Posterior vena cava (tissue), 2 donors: ENCODE measurements at places on chromosomes 12 and 14. TPM values are rescaled to one million over a fixed set of nuclear protein-coding genes. Genes with fewer than 3 reads are reported as not detected.
A peak's percentile ranks its signal among the peaks of the same experiment; 100 is the strongest.

CS gene
- 109 TPM for total RNA-seq

DNA sequence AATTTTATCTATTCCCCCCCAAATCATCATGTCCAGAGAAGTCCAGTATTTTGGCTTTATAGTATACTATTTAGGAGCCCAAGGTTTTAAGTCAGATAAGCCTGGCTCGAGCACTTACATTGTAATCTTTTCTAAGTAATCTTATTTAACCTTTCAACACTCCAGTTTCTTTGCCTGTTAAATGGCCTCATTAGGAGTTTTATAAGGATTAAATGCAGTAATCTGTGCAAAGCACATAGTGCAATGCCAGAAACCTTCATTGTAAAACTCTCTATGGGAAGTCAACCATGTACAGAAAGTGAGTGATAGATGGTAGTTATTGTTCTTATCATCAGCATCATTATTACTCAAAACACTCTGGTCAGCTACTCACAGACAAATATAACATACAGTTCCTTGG is 1330.4 kb downstream of the SLC16A7 start:
- no peak for DNase-seq

RERG gene
- 98.8 TPM for total RNA-seq

DNA sequence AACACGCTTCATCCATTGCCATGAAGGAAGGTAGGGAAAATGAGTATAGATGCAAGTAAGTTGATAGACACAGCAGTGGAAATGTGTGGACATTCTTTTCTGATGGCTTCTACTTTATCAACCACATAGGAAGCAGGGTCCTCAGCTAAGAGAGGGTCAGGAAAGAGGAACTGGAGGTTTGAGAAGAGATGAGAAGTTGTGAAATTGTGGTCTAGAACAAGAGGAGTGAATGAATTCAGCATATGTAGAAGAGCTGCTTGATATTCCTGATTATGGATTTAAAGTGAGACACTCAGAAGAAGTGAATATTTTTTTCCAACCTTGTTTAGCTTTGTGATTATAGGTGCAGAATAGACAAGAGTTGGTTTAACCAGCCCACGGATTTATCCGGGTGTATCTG is 128.5 kb downstream of the SLC15A5 start:
- no peak for DNase-seq

GRCh38 chr12:64036414-64036813 is 185.7 kb downstream of the KICS2 start:
- no peak for DNase-seq

DYRK2 gene
- 47.8 TPM for total RNA-seq

DNA sequence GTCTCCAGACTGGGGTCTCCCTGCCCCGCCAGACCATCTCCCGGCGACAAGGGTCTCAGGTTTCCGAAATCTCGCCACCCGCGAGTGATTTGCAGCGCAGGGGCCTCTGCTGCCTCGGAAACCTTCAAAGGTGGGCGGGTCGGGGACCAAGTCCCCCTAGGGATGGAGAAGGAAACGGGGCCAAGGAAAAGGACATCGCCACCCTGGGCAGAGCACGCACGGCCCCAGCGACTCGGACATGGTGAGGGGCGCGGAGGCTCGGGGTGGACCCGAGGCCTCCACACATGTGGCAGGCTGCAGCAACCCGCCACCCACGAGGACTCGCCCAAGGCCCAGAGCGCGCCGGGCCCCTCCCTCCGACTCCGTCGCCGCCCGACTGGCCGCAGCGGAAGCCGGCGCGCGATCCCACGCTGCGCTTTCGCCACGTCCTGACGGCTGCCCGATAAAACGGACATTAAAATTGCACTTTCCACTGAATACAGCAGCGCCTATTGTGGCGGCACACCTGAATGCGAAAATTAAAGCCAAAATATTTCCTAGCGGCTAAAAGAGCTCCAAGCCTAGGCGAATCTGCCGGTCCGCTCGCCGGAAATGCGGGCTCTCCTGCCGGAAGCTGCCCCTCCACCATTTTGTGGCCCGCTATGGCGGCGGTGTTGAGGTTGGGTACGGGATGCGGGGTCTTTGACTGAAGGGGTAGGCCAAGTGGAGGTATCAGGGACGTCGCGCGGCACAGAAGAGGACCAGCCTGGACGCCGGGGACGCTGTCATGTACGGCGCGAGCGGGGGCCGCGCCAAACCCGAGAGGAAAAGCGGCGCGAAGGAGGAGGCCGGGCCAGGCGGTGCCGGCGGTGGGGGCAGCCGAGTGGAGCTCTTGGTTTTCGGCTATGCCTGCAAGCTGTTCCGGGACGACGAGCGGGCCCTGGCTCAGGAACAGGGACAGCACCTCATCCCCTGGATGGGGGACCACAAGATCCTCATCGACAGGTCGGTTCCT is at the start of gene SFSWAP:
SFSWAP (plus strand) TSS at position 627 of the 994 bp plus-strand sequence; CDS start at position 767, 140 bp downstream.
- peak; percentile 92 for DNase-seq

PDE3A gene
- total RNA-seq: 52.8 TPM

TCL1B gene
- not detected for total RNA-seq

GRCh38 chr12:122013791-122014590 is 7.7 kb upstream of the BCL7A start:
- no peak for DNase-seq

- no peak for DNase-seq
Observed at GRCh38 chr14:106792543-106792942, 1266.2 kb downstream of the TMEM121 start.

DNA sequence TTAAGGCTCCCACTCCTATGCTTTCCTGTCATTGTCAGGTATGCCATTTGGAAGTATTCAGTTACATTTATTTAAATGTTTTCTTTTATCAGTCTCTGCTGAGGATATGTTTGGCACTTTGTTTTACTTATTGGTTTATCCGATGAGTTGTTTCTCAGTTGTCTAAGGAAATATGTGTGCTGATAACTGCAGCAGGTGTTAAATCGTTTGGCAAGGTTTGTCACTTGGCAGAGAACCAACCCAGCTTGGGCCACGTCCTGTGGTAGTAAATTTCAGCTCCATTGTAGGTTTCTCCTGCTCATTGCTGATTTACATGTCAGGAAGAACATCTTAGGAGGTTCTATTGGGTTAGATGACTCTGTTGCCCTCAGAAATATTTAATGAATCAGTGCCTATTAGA is 22.0 kb upstream of the MGST1 start:
- no peak for DNase-seq

GRCh38 chr14:21070083-21070609 is at the start of gene ARHGEF40:
Gene ARHGEF40 (plus strand): TSS chr14:21070304. CDS start chr14:21070397, 93 bp downstream.
- peak; percentile 87 for DNase-seq

GRCh38 chr12:62098132-62098531 is 162.1 kb upstream of the USP15 start:
- DNase-seq: no peak

IFNG-AS1 gene
- total RNA-seq: 0.24 TPM

GRCh38 chr14:57999471-57999870 is 133.6 kb upstream of the SLC35F4 start:
- DNase-seq: no peak

CLEC12A gene
- 2.0 TPM for total RNA-seq

DNA sequence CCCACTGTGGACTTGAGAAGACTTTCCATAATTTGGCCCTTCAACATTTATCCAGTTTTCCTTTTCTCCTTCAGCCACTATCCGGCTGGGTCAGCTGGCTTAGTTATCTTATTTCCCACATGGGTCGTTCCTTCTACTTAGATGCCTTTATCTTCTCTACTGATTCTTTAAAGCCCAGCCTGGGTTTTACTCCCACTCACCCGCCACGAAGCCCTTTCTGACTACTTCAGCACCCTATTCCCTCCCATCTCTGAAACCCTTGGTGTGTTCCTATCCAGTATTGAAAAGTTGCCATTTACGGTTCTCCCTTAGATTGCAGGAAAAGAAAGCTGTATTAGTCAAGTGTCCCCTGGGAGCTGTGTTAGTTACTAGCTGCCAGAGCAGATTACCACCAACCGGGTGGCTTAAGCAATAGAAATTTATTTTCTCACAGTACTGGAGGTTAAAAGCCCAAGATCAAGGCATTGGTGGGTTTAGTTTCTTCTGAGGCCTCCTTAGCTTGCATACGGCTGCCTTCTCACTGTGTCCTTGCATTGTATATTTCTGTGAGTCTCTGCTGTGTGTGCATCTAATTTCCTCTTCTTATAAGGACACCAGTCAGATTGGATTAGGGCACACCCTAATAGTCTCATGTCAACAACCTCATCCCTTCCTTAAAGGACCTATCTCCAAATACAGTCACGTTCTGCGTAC is 105.5 kb downstream of the GPATCH2L start:
- DNase-seq: no peak

DNA sequence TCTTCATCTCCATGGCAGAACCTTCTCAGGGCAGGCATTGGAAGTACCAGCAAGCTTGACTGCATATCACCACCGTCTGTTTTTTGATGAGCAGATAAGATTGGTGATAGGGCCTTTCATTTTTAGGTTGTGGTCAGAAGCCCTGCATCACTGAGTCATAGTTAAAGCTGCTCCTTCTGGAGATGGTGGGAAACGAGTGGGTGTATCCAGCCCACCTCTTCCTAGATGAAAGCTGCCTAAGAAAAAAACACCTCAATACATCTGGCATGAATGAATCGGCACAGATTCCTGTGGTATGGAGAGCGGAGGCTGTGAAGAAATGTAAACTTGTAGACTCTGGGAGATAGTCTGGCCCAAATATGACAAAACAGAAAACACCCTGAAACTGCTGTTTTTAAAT is 248.7 kb upstream of the EGLN3 start:
- no peak for DNase-seq

DNA sequence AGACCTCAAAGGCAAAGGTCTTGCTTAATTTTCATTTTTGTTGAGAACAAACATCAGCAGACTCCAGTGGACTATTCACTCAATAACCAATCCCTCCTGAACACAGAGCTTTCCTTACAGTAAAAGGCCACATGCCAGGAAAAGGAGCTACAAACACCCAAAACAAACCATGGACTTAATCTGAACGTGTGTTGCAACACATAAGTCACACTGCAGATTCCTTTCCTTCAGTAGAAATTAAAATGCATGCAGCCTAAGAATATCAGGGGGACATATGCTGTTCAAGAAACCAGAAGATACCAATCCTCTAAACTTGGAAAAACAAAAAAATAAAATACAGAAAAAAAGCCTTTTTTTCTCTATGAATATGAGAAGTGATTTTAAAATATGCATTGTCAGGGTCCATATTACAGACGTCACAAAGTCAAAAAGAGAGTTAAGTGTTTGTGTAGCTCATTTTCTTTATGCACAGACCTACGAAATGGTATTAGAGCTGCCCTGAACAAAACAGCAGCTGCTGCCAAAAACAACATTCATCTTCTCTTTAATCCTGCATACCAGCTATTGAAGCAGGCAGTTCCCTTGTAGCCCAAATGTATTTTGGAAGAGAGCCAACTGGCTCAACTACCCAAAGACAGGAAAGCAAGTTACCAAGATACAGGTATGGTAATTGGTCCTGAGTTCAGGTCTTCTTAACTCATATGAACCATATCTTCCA is 26.2 kb downstream of the KITLG start:
- no peak for DNase-seq

- DNase-seq: no peak
Observed at GRCh38 chr12:45336331-45336730, 120.4 kb downstream of the ANO6 start.

GRCh38 chr12:110627500-110628195 is 13.7 kb downstream of the TCTN1 start:
- DNase-seq: peak; percentile 11
